ENCODE measurements at places on chromosomes 4 and X.

- no peak for DNase-seq
Measured at GRCh38 chr4:119016636-119017035, 119.0 kb upstream of the MYOZ2 start.

- DNase-seq, result peak; percentile 91
Measured at GRCh38 chrX:154799556-154800348, 5.5 kb downstream of the MPP1 start.

- peak; percentile 87 for DNase-seq
Measured at GRCh38 chr4:25500626-25501316, 123.7 kb downstream of the ANAPC4 start.

DNA sequence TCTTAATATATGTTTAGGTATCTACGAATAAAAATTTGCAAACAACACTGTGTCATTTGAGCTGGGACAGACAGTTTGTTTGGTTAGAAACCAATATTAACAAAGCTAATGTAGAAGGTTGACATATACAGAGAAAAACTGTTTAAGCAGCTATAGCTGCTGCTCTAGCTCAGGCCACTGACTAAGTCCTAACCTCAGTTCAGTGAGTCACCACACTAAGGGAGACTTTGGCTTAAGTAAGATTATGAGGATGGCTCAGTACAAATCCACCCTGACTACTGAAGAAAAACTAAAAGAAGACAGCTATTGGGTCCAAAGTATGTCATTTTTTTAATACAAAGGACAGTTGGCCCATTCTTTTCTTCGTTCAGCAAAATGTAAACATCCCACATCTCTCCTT lies 717.3 kb upstream of the ACTRT1 start:
- no peak for DNase-seq

DNA sequence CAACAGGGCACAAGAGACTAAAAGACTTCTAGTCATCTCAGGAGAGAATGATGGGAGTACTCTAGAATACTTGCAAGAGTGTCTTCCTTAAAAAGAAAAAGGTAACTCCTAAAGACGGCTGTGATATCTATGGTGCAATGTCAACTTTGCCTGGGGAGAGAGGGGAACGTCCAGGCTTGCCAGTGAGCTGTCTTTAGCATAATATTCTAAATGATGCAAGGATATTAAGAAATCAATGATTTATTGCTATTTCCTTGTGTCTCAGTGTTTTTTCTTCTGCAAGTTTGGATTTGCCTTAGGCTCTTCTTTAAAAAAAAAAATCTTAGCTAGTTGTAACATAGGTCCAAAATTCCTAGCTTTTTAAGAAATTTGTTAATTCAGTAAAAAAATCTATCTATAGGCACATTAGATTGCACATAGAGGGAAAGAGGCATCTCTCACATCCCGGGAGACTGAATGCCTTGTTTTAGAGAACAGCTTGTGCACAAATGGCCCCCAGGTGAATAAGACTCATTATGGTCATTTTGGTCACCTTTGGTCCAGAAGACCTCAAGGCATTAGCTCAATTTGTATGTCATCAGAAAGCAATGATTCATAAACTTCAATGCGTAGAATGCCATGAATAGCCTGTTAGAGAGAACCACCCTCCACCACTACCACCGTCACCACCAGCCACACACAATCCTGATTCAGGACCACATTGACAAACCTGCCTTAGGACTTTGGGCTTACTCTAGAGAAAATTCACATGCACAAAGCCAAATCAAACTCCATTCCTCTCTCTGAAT lies 104.1 kb downstream of the PALLD start:
- DNase-seq, result no peak

DNA sequence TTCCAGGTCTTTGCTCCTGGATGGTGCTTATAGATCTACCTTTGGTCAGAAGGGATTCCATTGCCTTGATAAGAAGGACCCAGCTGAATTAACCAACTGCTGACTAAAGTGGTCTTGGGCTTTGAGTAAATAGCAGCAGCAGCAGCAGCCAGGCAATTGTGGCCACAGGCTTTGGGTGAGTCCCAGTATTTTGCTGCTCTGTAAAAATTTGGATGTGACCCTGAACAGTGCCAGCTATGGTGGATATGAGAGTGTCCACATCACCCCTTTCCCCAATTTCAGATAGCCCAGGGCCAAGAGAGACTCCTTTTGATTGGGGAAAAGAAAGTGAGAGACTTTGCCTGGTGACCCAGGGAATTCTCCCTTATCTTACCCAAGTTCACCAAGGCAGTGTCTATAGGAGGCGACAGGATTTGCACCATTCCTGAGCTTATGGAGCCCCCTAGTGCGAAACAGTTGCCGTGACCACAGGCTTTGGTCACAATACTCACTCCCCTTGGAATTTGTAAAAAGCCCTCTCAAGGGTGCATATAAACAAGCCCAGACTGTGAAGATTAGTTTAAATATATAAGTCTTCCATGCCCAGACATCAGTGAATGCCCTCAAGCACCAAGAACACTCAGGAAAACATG lies 518.0 kb downstream of the TMA16 start:
- DNase-seq, result no peak

DNA sequence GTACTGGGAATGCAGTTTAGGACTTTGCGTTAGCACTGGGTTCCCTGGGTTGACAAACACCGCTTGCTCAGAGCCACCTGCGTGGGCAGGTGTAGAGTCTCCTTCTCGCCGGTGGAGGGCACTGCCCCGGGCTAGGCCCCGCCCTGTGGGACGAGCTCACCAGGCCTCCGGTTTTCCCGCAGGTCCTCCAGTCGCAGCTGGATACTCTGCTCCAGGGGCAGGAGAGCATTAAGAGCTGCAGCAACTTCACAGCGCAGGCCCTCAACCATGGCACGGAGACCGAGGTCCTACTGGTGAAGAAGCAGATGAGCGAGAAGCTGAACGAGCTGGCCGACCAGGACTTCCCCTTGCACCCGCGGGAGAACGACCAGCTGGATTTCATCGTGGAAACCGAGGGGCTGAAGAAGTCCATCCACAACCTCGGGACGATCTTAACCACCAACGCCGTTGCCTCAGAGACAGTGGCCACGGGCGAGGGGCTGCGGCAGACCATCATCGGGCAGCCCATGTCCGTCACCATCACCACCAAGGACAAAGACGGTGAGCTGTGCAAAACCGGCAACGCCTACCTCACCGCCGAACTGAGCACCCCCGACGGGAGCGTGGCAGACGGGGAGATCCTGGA lies 49.2 kb upstream of the MND1 start:
- DNase-seq, result no peak

DNA sequence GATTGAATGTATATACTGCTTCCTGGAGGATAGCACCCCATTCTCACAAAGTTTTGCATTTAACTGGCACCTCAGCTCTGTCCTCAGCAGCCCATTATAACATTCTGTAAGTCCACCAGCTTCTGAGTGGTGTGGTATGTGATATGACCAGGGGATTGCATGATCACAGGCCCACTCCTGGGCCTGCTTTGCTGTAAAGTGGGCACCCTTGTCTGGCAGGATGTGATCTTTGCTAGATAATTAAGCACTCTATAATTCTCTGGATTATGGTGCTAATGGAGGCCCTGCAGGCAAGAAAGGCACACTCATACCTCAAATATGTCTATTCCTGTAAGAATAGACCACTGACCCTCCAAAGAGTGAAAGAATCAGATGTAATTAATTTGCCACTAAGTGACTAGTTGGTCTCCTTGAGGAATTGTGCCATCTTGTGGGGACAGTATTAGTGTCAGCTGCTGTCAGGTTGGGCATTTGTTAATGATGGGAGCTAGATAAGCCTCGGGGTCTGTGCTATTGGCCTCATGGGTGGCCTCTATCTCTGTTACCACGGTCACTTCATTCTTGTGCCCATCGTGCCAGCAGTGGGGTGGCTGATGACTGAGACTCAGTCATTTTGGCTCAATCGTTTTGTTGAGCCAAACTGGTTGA lies 2.2 kb upstream of the CFI start:
- DNase-seq, result peak; percentile 13

- no peak for DNase-seq
Measured at GRCh38 chrX:117752745-117753144, 363.9 kb downstream of the KLHL13 start.

DNA sequence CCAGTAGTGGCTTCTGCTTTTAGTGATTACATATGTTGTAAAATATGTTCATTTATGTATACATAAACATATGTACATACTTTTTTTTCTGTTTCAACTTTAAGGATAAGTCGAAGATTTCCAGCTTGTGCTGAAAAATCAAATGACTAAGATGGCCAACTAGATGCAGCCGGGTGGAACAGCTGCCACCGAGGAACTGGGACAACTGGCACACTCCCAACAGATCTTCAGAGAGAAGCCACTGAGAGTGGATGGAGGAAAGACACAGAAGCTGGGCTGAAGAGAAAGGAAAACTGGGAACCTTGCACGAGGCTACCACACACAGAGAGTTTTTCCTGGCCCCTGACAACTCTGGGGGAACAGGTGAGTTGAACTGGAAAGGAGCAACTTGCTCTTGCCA lies 207.5 kb downstream of the FAM47B start:
- no peak for DNase-seq

GRCh38 chr4:75101906-75102786 lies 169.2 kb downstream of the PARM1 start:
- no peak for DNase-seq

- DNase-seq, result no peak
Measured at GRCh38 chr4:172858731-172859230, 309.8 kb upstream of the GALNT7 start.

DNA sequence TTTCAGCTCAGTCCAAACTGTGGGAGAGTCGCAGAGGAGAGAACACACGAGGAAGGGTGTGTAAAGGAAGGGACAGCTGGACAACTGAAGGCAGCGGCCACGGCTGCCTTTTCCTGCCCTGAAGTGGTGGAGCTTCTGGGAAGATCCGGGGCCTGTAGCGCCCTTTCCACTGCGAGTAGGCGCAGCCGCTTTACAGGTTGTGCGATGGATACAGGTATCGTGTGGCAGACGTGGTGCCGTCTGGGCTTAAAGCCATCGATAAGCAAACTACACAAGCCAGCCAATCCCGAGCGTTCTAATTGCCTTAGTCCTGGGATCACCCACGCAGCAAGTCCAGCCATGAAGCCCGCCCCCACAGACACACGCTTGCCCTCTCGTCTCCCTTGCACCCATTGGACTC lies 15.4 kb downstream of the NKX6-1 start:
- no peak for DNase-seq

- DNase-seq, result no peak
Measured at GRCh38 chrX:28969126-28969525, 381.9 kb downstream of the IL1RAPL1 start.

- no peak for DNase-seq
Measured at GRCh38 chr4:8431553-8431952, 9.0 kb downstream of the ACOX3 start.

DNA sequence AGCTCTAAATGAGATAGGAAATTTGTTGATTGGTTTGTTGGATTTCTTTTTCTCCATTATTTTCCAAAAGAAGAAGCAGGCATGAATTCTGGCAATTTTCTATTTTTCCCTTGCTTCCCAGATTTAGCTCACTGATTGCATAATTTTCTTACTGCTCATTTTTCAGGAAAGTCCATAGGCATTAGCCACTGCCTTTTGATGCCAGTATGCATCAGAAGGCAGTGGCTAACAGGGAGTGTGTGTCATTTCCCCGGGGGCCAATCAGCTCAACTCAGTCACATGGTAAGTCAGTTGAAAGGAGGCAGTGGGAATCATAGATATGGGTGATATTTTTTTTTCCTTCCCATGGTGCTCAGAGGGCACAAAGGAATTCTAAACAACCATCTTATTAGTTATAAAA lies 156.7 kb downstream of the TRIML1 start:
- DNase-seq, result no peak

- no peak for DNase-seq
Measured at GRCh38 chrX:78019586-78020483, 50.4 kb upstream of the PGAM4 start.

GRCh38 chr4:56128213-56128612 lies 179.5 kb downstream of the CEP135 start:
- DNase-seq, result no peak

- DNase-seq, result no peak
Measured at GRCh38 chr4:101670897-101671296, 119.6 kb upstream of the BANK1 start.

DNA sequence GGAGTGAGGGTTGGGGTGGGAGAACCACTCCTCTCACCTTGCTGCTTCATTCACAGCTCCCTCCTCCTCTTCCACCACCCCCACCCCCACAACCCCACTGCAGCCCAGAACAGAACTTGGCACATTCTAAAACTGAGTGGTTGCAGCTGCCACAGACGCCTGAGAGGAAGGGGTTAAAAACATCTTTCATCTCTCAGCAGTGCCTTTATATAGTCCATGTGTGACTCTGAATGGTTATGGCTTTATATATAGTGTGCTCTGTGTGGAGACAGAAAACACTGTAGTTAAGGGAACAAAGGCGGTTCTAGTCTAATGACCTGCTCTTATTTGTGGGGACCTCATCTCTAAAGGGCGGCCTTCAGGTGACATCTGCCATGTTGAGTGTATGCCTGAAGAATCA lies 144.8 kb downstream of the BCOR start:
- peak; percentile 23 for DNase-seq

DNA sequence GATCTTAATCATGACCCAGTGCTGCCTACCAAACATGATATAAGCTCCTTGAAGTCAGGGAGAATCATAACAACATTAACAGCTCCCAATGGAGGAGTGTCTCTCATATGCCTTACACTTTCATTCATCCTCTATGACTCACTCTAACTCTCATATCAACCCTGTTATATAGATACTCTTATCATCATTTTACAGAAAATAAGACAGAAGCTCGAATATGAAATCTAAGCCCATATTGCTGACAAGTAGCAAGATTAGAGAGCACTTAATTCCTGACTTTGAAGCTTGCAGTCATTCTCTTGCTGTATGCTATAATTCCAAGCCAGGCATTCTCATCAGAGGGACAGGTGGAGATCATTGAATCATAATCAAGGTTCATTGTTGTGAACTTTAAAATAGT lies 476.7 kb upstream of the ATOH1 start:
- DNase-seq, result no peak

DNA sequence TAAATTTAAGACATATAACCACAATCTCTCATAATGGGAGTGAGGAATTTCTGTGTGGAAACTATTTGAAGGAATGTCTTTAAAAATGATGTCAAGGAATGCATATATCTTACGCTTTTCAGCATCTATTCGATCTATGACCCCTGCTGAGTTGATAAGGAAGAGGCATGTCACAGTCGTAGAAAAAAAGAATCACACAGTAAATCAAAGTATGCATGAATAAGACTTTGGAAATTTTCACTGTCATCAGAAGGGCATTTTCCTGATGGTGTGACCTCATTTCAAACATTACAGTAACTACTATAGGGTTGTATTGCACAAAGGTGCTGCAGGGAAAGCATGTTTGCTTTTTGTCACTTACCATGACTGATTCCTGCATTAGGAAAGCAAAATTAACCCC lies 41.5 kb downstream of the REELD1 start:
- no peak for DNase-seq
